ENCODE measurements at places on chromosomes 3 and 15.

- DNase-seq: no peak
These were observed 31.1 kb downstream of the TMEM212 start for GRCh38 chr3:171874251-171874681.

DNA sequence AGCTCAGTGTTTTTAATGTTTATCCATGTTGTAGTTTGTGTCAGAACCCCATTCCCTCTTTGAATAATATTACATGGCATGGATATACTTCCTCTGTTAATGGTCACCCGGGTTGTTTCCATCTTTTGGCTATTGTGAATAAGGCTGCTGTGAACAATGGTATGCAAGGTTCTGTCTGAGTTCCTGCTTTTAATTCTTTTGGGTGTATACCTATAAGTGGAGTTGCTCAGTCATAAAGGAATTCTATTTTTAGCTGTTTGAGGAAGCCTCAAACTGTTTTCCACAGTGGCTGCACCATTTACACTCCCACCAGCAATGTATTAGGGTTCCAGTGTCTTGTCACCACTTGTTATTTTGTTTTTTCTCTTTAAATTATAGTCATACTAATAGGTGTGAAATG is 99.6 kb downstream of the SLC25A26 start:
- no peak for DNase-seq

DNA sequence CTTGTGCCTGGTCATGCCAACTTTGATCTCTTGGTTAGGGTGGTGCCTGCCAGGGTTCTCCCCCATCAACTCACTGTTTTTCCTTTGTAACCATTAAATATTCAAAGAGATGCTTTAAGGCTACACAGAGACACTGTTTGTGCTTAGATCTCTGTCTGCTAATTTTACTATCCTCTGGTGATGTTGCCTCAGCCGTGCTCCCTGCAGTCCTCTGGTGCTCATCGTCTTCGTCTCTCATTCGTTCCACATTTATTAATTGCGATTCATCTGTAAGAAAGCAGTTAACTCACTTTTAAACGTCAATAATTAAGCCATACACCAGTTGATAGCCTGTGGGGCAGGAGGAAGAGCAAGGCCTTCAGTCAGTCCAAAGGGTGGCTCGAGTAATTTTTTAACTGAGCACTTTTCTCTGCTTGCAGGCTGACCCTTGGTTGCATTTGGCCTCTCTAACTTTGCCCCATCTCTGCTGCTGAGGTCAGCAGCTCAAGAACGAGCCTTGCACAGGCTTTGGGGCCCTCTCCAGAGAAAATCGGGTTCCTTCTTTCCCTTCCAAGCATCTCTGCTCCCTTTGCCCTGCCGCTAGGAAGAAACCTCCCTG is 62.9 kb downstream of the KLF15 start:
- no peak for DNase-seq

DNA sequence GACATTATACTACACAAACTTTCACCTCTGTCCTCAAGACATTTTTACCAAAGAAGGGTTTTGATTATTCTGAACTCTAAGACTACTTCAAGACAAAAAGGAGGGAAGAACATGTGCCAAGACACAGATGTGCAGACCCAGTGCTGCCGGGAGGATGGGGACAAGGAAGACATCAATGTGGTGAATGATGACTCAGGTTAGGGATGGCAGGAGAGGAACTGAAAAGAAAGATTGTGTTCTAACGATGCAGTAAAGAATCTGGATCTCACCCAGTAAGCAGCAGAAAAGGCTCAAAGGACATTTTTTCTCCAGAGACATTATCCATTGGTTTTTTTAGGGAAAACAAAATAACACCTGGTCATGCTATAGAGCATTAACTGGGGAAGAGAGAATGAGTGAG is 449.9 kb upstream of the NR2F2 start:
- no peak for DNase-seq

GRCh38 chr3:193744822-193745684 is 152.0 kb downstream of the OPA1 start:
- no peak for DNase-seq

- no peak for DNase-seq
These were observed 77.8 kb upstream of the WDR72 start for GRCh38 chr15:53837263-53837662.

DNA sequence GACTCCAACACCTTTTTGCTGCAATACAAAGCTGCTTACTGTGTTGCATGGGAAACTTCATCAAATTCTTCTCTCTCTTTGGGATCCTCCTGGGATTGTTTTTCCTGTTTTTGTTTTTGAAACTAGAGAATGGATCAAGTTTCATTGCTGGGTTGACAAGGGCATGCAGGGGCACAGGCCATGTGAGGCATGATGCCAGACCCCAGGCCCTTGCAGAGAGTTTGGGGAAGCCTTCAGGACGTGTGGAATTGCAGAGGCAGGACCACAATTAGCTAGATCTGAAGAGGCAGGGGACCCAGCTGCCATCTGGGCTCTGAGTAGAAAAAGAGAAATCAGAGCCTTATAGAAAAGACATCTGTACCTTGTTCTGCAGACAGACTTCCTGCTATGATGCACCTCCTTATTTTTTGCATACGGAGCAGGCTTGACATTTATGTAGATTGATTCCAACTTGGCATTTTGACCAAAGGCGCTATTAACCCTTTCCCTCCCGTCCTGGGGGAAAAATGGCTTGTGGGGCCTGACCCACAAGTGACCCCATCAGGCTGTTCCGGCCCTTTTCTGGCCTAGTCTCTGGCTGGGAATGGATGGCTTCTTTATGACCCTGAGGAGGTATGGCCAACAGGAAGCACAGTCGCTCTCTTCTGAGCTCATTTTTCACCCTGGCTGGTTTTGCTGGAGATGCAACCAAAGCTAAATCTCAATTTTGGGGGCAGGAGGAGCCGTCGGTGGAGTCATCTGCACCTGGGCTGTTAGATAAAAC is 44.3 kb upstream of the CHRNB4 start:
- DNase-seq: no peak

- no peak for DNase-seq
These were observed 129.8 kb upstream of the CPNE4 start for GRCh38 chr3:132164469-132165092.

GRCh38 chr3:98812851-98813374 is 49.8 kb downstream of the ST3GAL6 start:
- DNase-seq: no peak

DNA sequence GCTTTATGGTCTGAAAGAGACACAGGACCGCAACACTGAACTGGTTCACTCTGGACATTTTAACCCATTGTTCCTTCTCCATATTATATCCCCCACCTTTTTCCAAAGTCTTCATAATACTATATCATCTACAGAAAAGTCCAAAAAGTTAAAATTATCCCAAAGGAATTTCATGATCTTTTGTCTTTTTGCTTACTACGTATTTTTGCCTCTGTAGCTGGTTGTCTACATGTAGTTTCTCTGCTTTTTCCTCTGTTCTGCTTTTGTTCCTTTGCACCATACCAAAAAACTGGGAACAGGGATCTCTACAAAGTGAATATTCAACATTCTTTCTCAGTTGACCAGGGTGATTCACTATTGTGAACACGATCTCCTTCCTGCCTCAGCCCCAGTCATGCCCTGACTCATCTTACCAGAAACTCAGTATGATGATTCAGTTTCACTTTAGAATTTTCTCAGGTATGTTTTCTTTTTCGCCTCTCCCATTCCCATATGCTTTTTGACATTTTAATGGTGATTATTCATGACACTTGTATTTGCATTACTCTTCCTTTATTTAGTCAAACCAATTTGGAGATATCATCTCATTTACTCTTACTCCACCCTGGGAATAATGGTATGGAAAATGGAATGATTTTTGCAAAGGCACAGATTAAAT is 14.5 kb downstream of the EMC4 start:
- no peak for DNase-seq

- no peak for DNase-seq
These were observed 184.9 kb upstream of the LPP start for GRCh38 chr3:187968883-187969580.

DNA sequence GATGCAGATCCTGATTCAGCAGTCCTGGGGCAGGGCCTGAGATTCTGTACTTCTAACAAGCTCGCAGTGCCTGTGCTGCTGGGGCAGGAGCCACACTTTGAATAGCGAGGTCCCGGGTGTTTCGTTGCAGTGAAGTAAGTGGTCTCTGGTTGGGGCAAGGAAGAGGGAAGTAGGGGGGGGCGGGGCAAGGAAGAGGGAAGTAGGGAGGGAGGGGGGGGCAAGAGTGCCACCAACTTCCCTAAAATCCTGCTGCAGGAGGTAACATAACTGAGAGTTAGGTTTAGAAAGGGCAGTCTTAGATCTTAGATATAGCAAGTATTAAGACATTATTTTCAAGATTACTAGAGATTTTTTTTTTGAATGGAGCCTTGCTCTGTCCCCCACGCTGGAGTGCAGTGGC is 35.5 kb downstream of the CRTAP start:
- no peak for DNase-seq

GRCh38 chr3:149790268-149790667 is 2.1 kb downstream of the ANKUB1 start:
- no peak for DNase-seq

DNA sequence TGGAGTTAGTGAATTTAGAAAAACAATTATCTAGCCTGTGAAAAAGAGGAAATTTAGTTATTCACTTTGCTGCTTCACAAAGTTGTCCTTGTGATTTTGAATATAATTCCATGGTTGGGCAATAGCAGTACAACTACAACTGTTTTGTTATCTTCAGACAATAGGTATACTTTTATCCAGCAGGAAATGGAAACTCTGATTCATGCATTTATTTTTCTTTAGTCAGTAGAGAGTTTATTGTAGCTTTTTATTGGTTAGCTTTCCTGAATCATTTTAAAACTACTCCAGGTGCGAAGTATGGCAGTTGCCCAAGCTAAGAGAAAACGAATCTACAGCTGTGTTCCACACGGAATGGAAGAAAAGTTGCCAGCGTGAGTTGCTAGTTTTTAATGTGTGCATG is 80.3 kb downstream of the TM4SF4 start:
- no peak for DNase-seq

DNA sequence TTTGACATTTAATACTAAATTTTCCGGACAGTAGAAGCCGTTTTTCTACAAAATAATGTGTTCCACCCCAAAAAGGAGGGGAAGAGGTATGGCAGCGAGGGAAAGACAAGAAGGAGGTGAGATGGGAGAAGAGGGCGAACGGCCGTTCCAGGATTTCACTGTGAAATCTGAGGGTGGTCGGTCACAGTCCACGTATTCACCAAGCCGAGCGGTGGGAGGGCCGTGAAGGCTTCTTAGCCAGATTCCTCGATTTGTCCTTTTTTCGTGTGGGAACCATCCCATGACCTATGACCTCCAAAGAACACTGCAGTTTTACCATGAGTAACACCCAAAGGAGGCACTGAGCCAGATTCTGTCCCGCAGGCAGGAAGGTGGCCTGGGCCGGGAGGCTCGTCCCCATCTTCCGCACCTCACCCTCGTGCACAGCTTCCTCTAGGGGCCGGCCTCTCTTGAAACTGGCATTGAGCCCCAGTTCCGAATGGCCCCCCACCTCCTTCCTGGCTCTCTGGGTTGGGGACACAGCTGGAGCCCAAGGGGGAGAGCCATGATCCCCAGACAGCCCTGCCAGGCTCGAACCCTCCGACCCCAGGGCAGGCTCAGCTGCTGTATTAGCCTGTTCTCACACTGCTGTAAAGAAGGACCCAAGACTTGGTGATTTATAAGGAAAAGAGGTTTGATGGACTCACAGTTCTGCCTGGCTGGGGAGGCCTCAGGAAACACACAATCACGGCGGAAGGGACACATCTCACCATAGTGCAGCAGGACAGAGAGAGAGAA is 23.7 kb downstream of the XXYLT1 start:
- DNase-seq: no peak

DNA sequence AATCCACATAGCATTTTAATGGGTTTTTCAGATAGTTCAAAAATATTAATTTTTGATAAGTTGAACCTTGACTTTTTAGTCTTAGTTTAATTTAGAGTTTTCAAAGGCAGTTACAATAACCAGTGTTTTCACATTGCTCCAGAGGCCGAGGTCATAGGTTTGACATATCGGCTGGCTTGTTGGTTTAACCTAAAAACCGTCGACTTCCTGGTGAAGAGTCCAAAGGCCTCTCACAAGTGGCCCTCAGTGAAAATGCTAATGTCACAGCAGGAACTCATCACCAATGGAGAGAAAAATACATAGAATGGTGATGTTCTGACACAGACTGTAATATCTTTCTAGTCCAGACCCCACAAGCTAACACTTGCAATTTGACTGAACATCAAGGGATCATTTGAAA is 642.3 kb downstream of the PLOD2 start:
- no peak for DNase-seq
